ENCODE measurements at places on chromosomes 12 and 14.

DNA sequence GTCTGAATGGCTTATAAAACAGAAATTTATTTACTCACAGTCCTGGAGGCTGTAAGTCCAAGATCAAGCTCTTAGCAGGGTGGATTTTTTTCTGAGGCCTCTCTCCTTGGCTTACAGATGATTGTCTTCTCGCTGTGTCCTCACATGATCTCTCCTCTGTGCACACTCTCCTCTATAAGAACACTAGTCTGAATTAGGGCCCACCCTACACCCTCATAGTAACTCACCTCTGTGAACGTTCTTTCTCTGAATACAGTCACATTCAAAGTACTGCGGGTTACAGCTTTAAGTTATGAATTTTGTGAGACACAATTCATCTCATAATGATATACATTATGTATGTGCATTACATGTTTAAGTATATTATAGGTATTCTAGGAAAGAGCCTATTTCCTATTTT lies 135.7 kb upstream of the ATXN7L3B start:
- no peak for DNase-seq

GRCh38 chr12:64528616-64529015 lies 76.7 kb downstream of the TBK1 start:
- no peak for DNase-seq

GRCh38 chr12:28570811-28571210 lies 380.6 kb downstream of the CCDC91 start:
- no peak for DNase-seq

- DNase-seq = no peak
Measured at GRCh38 chr12:15629108-15629507, 160.1 kb downstream of the EPS8 start.

DNA sequence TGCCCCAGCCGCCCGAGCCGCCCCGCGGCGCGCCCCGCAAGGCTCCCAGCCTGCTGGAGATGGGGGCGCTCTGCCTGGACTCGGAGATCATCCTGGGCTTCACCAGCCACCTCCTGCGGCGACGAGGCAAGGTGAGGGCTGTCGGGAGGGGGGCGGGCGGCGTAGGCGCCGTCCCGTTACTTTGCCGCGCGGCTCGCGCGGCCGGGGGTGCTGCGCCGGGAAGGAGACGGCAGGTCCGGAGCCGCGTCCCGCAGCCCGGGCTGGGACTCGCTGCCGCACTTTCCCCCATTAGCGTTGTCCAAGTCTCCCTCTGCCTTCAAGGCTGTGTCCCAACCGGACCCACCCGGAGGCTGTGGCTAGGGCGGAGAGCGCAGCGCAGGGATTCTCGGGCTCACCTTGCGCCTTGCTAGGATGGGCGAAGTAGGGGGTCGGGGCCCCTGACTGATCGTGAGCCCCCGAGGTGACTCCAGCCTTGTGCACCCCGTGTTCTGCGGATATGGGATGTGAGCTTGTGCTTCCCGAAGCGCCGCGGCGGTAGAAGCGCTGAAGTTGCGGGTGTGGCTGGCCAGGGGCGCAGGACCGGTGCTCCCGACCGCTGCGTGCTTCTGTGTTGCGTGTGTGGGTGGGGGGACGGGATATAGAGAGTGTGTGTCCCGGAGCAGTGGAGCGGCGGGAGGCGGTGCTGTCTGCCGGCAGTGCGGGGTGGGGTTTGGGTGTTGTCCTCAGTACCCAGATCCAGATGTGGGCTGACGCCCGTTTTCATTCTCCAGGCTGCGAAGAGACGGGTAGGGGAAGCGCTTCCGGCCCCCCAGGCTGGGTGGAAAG lies 1.7 kb upstream of the KIF26A start:
- DNase-seq = no peak

Measured in NCI-H748 treated with DMSO at 0.1 percent for 48 hours (cell line).